ENCODE measurements at places on chromosomes 2 and 18.

- no peak for DNase-seq
Measured at GRCh38 chr18:79870301-79871025, 72.7 kb downstream of the KCNG2 start.

DNA sequence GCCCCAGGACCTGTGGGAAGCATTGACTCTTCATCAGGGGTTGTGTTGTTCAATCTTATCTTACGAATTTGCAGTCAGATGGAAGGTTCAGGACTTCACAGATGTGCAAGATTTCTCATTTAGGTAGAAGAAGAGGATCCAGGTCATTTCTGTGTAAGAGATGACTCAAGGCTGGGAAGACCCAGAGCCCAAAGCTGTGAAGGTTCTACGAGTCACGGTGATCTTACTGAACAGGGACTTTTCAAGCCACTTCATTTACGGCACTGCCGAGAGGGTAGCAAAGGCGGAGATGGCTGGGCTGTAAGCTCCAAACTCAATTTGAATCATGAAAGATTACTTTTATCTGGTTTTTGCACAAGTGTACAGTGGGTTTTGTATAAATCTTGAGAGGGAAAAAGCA lies 228.0 kb upstream of the MEX3C start:
- DNase-seq, result no peak

DNA sequence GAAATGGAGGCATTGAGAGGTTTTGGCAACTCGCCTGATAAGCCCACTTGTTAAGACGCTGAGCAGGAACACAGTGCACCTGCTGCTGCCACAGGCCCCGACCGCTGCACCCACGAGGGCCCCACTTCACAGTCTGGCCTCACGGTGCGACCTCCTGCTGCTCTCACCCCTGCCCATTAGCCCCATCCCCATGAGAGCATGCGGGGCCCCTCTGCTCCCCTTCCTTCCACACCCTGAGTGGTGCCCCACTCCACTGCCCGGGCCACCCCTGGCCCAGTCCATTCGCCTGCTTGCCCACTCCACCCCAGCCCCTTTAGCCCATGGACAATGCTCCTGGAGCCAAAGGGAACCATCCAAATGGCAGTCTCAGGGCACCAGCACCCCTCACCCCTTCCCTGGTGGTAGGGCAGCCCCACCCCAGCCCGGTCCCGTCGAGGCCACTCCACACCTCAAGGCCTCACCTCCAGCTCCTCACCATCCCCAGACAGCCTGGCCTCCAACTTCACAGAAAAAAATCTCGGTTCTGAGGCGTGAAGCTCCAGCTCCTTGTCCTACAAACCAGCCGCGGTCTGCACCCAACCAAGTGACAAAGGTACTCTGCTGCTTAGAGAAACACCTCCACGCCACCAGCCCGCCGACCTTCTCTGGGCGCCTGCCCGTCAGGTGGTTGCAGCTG lies 6.7 kb upstream of the GPR55 start:
- no peak for DNase-seq

GRCh38 chr2:136137982-136138381 lies 20.0 kb upstream of the CXCR4 start:
- no peak for DNase-seq

GRCh38 chr2:173196080-173196479 lies 120.4 kb downstream of the MAP3K20 start:
- no peak for DNase-seq

- DNase-seq, result no peak
Measured at GRCh38 chr2:98514096-98514639, 69.5 kb downstream of the INPP4A start.

- no peak for DNase-seq
Measured at GRCh38 chr2:216066230-216066629, 15.4 kb downstream of the PECR start.
